ENCODE measurements at places on chromosomes 5 and 9.

DNA sequence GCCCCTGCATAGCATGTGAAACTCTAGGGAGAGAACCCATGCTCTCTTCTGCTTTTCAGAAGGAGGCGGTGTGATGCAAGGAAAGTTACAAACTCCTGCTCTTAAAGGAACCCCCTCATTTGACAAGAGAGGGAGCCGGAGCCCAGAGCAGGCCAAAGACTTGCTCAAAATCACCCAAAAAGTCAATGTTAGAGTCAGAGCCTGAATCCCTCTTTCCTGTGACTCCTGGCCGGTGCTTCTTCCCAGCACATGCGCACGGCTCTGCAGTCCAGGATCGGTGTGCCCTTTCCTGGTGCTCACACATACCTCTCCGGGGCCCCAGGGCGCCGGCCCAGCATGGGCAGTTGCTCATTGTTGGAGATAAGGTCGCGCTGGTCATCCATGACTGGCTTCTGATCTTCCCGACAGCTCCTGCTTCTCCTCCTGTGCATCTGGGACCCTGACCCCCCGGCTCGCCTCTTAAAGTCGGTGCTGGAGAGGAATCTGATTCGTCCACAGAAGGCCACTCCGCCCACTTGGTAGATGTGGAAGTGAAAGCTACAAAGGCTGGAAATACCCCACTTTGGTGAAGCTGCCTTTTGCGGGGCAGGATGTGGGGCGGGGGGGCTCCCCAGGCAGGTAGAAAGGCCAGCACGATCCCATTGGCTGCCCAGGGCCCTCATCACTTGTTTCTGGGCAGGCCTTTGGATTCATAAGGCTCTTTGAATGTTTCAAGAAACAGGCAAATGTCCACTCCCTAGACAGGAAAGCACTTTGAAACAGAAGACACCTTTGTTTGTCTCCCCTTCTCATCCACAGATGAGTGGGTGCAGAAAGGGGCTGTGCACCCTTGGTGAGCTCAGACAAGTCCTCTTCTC lies at the start of gene CD74:
TSS of gene CD74 (minus strand) at position 592 of the 857 bp plus-strand sequence. CDS start at position 431, 161 bp downstream.
- peak; percentile 79 for DNase-seq

- DNase-seq = no peak
Measured at GRCh38 chr5:116358911-116359418, 215.7 kb downstream of the SEMA6A start.

- DNase-seq = no peak
Measured at GRCh38 chr5:170097934-170098333, 7.8 kb upstream of the FOXI1 start.

- no peak for DNase-seq
Measured at GRCh38 chr5:118371973-118372831, 616.1 kb downstream of the DTWD2 start.

DNA sequence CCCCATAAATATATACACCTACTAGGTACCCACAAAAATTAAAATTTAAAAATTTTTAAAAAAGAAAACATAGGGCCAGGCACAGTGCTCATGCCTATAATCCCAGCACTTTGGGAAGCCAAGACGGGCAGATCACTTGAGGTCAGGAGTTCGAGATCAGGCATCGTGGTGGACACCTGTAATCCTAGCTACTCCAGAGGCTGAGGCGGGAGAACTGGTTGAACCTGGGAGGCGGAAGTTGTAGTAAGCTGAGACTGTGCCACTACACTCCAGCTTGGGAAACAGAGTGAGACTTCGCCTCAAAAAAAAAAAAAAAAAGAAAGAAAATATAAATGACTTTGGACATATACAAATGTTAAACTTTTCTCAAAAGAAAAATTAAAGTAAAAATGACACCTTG lies 33.3 kb upstream of the RNF38 start:
- no peak for DNase-seq

GRCh38 chr9:75051285-75051684 lies 23.2 kb upstream of the CARNMT1 start:
- DNase-seq = no peak
